ENCODE measurements at places on chromosomes 7 and 10.

GRCh38 chr7:24898691-24899090 lies 81.3 kb downstream of the OSBPL3 start:
- no peak for DNase-seq

DNA sequence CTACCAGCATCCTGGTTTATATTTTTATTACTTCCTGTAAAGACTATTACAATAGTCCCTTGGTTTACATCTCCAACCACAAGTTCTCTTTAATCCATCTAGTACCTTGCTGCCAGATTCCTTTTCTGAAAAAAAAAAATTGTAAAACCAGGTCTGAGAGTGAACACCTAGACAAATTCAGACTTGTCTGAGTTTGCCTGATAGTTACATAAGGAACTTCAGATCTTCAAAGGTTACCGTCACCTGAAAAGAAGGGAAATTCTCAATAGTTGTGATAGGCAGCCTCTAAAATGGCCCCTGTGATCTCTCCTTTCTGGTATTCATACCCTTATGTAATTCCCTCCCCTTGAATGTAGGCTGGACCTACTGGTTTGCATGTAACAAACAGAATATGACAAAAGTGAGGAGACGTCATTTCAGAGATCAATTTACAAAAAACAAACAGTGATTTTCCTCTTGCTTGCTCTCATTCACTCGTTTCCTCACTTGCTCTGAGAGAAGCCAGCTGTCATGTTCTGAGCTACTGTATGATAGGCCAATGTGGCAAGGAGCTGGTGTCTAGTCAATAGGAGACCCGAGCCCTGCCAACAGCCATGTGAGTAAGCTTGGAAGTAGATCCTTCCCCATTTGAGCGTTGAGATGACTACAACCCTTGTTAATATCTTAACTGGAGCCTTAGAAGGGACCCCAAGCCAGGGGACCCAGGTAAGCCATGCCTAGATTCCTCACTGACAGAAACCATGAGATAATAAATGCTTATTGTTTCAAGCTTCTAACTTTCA lies 110.9 kb upstream of the LSM8 start:
- no peak for DNase-seq

DNA sequence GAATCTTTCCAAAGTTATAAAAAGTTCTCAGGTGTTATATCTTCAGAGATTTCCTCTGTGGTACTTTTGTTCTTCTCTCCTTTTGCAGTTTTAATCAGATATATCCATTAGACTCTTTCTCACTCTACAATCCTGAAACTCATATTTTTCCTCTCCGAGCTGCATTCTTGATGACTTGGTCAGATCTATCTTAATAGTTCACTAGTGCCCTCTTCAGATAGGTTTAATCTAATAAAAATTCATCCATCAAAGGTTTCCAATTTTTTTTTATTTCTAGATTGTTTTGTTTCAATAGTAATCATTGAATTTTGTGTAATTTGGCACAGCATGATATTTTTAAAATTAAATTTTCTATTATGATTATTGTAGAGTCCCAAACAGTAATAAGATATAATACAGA lies 21.8 kb upstream of the DGKB start:
- DNase-seq: no peak

DNA sequence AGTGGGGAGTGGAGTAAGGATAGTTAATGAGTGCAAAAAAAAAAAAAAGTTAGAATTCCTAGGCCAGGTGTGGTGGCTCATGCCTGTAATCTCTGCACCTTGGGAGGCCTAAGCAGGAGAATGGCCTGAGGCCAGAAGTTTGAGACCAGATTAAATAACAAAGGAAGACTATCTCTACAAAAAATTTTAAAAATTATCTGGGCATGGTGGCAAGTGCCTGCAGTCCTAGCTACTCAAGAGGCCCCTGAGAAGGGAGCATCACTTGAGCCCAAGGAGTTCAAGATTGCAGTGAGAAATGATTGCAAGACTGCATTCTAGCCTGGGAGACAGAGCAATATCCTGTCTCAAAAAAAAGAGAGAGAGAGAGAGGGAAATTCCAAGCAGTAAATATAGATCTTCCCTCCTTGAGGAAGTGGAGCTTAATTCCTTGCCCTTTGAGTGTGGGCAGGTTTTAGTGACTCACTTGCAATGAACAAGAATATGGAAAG lies 19.5 kb upstream of the CSTF2T start:
- DNase-seq: peak; percentile 59

DNA sequence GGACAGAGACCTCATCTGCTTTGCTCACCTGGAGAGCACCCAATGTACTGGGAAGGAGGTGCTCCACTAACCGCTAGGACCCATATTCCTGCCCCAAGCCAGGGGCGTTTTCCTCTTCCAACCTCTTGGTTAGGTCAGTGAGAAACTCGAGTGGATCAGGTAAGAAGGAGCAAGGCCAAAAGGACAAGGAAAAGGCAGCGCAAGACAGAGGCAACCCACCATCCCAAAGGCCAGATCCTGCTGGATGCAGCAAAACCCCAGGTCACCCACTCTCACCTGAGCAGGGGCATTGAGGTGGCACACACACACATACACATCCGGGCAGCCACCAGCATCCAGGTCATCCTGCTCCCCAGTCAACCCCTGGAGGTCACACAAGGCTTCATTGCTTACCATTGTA lies 105.1 kb downstream of the GRID1 start:
- no peak for DNase-seq

GRCh38 chr7:134966691-134967090 lies 19.6 kb upstream of the AGBL3 start:
- DNase-seq: no peak

- no peak for DNase-seq
Measured at GRCh38 chr10:113425541-113425951, 127.3 kb upstream of the HABP2 start.

- no peak for DNase-seq
Measured at GRCh38 chr7:100632951-100633717, 8.2 kb downstream of the TFR2 start.

- no peak for DNase-seq
Measured at GRCh38 chr10:10591715-10592341, 425.8 kb upstream of the CELF2 start.

GRCh38 chr10:42932116-42932515 lies 144.8 kb upstream of the RET start:
- DNase-seq: no peak

GRCh38 chr7:74028321-74028838 lies 407 bp downstream of the ELN start:
- DNase-seq: no peak

GRCh38 chr10:112471878-112472487 lies 25.0 kb downstream of the VTI1A start:
- DNase-seq: peak; percentile 33

GRCh38 chr7:2626498-2627117 lies 5.2 kb upstream of the TTYH3 start:
- peak; percentile 18 for DNase-seq

DNA sequence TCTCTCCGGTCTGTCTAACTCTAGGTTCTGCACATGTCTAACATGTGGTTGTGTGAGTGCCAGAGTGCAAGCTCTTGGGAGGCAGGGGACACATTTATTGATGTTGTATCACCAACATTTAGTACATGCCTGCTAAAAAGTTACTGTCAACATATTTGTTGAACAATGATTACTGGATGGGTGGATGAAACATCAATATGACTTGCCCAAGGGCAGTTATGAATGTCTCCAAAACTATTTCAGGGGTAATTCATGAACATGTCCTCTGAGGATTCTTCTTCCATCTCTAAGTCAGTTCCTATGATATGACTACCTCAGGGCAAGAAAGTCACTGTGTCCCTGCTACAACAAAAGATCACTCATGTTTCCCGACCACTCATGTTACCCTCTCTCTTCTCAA lies 91.3 kb upstream of the STEAP1B start:
- DNase-seq: no peak

GRCh38 chr10:130998642-130999041 lies 312.9 kb downstream of the TCERG1L start:
- DNase-seq: no peak

- DNase-seq: no peak
Measured at GRCh38 chr7:20964281-20964918, 177.7 kb upstream of the SP8 start.

All from AG09309 (cell line).